ENCODE measurements at places on chromosomes 6 and 20.

GRCh38 chr6:118705544-118706491, 54.4 kb upstream of the CEP85L start:
- DNase-seq, result no peak

DNA sequence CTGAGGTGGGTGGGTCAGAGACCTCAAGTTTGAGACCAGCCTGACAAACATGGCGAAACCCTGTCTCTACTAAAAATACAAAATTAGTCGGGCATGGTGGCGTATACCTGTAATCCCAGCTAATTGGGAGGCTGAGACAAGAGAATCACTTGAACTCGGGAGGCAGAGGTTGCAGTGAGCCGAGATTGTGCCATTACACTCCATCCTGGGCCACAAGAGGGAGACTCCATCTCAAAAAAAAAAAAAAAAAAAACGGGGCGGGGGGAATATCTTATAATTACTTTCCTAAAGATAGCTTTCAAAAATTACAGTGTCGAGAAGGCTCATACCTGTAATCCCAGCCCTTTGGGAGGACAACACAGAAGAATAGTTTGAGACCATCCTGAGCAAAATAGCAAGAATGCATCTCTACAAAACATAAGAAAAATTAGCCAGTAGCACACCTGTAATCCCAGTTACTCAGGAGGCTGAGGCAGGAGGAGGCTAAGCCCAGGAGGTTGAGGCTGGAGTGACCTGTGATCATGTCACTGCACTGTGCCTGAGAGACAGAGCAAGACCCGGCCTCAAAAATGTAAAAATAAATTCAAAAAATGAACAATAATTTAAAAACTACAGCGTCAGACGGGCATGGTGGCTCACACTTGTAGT, 25.8 kb downstream of the CBFA2T2 start:
- no peak for DNase-seq

- DNase-seq, result no peak
These were observed 387.6 kb downstream of the CDC5L start for GRCh38 chr6:44775121-44775520.

DNA sequence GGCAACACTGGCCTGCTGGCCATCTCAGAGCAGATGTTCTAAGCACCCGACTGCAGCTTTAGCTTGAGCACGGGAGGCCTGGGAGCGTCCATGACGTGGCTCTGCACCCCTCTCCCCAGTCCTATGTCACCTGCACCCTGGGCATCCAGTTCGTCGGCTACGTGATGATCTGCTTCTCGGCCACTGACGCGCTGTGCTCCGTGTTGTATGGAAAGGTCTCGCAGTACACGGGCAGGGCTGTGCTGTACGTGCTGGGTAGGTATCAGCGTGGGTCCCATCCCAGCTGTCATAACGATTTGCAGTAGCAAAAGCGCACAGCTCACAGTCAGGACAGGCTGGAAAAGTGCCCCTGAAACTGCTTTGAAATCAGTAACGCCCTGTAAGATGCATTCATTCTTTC, 14.7 kb downstream of the UNC93A start:
- no peak for DNase-seq

- no peak for DNase-seq
These were observed 3.3 kb downstream of the RAB22A start for GRCh38 chr20:58312836-58313235.

GRCh38 chr6:55756531-55757031, 118.8 kb downstream of the BMP5 start:
- DNase-seq, result no peak

DNA sequence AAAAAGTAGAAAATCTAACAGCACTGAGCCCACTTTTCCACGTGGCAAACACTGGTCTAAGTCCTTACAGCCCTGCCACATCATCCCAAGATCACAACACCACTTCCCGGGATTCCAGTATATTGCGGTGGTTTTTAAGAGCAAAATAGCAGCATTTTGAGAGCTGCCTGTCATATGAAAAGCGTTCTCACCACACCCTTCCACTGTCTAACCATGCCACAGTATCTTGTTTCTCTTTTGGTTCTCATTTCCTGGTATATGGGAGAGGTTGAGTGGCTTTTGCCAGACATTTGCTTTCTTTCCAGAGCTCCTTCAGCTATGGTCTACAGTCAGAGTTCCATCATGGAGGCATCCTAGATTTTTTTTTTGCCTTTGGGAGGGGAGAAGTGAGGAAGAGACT, 243.0 kb downstream of the TSHZ2 start:
- no peak for DNase-seq

DNA sequence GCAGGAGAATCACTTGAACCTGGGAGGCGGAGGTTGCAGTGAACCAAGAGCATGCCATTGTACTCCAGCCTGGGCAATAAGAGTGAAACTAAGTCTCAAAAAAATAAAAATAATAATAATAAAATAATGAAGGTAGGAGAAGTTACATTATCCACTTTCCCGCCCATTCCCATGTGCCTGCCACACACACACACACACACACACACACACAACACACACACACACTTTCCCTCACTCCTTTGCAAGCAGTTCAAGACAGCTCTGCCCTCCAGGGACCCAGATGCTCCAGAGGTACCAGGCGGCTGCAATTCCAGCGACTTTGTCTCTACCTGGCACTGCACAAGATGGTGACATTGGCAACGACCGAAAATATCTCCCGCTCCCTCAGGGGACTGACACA, 224.8 kb upstream of the JARID2 start:
- no peak for DNase-seq

DNA sequence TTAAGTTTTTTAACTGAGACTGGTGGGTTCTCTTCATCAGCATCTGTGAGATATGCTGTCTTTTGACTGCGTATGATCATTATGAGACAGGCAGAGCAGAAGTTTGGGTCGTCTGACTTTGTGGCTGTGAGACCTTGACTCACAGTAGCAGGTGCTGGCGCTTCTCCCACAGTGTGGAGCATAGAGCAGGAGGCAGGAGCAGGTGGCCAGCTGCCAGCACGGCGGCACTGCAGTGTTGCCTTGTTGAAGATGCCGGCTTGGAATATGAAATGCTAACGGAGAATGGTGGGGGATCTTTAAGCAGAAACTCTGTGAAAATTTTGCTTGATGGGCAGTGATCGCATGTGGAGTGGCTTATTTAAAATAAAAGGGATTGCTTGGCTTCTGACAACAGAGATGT, 105.0 kb downstream of the TIAM2 start:
- no peak for DNase-seq

DNA sequence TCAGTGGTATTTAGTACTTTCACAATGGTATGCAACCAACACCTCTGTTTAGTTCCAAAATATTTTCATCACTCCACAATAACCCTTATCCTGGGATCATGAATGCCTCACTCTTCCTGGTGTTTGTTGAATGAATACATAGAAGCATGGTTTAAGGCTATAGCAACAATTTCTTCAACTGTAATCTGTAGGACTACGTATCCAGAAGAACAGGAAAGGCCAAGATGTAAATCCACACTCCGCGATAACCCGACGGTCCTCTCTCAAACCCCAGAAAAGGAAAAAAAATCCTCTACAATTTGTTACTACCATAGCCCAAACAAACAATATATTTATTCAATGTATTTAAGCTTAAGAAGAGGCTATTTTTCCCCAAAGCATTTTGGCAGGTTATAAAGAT, 141.4 kb upstream of the SALL4 start:
- DNase-seq, result no peak

GRCh38 chr6:38714239-38715015, 684 bp upstream of the DNAH8 start:
- DNase-seq, result no peak

GRCh38 chr6:34237316-34237721, 646 bp downstream of the HMGA1 start:
- DNase-seq, result peak; percentile 61

DNA sequence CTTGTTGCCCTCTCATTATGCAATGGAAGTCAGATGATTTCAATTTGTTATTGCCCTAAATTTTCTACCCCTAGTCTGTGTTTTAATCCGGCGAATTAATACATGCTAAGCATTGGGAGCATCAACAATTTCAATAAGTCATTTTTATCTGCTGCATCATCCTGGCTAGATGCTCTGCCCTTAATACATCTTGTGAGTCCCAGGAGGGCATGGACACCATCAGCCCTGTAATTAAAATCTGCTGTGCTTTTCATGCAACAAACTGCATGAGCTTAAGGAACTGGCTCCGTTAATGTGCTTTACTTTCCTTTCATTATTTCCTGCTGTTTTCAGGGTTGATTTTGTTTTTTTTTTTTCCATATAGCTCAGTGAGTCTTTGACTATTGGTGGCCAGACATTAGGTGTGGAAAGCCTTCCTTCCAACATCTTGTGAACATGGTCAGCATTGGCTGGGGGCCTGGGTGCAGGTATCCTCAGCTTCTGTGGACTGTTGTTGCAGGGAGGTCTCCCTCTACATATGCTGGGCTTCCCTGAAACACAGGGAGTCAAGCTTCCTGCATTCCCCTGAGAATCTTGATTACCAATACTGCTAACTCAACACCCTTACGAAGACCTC, 8.5 kb upstream of the PBOV1 start:
- no peak for DNase-seq

GRCh38 chr6:161407581-161407980, 133.7 kb upstream of the AGPAT4 start:
- peak; percentile 25 for DNase-seq

GRCh38 chr6:125198398-125198937, 44.9 kb downstream of the TPD52L1 start:
- no peak for DNase-seq

DNA sequence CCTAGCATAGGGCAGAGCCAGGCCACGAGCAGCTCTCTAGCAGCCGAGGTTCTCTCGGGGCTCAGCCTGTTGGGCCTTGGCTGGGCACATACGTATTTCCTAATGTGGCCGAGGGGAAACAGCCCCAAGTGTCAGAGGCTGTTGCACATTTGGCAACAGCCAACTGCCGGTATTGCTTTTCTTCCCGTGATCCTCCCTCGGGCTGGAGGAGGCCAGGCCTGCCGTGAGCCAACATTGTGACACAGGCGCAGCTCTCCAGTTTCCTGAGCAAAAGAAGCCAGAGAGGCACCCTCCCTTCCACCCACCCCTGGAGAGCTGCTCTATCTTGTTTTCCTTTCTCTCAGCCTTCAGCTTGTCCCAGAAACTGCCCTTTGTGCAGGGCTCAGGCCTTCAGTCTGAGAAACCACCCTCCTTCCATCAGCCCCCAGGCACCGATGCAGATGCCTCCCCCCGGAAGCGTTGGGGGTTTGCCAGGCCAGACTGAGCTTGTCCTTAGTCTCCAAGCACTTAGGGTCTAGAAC, 5.1 kb upstream of the BPI start:
- DNase-seq, result no peak

GRCh38 chr20:53929974-53930650, 140.3 kb downstream of the BCAS1 start:
- no peak for DNase-seq

GRCh38 chr6:32194825-32195651, 2.6 kb upstream of the GPSM3 start:
- DNase-seq, result peak; percentile 52

- no peak for DNase-seq
These were observed 121.0 kb downstream of the SYNDIG1 start for GRCh38 chr20:24590178-24590982.

DNA sequence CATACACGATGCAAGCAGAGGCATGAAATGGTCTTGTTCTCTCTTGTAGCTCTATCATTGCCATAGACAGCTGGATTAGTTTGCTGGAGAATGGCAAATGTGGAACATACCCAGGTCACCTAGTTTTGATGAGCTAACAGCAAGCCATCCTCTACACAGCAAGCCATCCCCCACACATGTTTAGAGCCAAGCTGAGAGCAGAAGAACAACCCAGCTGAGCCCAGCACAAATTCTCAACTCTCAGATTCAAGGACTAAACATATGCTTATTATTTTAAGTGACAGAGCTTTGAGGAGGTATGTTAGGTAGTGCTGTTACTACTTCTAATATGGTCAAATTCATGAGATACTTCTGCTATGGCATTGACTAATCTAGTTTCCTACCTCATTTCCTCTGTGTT, 230.3 kb downstream of the OTOR start:
- no peak for DNase-seq
